Uterus (tissue), 4 donors: ENCODE measurements at places on chromosomes 5 and 9. TPM values are rescaled to one million over a fixed set of nuclear protein-coding genes. Genes with fewer than 3 reads are reported as not detected.
A peak's percentile ranks its signal among the peaks of the same experiment; 100 is the strongest.

STOM gene
- 143 TPM for total RNA-seq

GCNT4 gene
- 0.88 TPM for total RNA-seq

LARP1 gene
- total RNA-seq = 56.3 TPM

PRSS3 gene
- total RNA-seq = not detected

SOHLH1 gene
- total RNA-seq = not detected

SLCO6A1 gene
- not detected for total RNA-seq

TXNDC15 gene
- 159 TPM for total RNA-seq

DNA sequence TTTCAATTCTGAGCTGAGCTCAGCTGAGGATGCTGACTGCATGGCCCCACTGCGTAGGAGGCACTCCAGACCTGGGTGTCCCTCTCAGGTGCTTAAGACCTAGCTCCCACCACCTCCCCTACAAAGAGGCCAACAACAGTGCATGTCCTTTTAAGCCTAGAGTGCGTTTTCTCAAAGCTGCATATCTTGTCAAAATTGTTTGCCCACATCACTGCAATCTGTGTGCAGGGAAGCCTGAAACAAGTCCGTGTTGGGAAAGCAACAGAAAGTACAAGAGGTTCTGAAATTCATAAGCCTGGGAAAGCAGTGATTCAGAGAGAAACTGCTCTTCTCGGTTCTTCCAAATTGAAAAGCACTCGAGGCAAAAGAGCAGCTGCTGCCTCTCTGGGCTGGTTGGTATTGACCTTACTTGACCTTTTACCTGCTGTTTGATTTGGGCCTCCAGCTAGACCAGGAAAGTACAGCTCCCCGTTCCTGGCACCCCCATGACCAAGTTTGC, 238.4 kb downstream of the NR2F1-AS1 start:
- DNase-seq = no peak

DNA sequence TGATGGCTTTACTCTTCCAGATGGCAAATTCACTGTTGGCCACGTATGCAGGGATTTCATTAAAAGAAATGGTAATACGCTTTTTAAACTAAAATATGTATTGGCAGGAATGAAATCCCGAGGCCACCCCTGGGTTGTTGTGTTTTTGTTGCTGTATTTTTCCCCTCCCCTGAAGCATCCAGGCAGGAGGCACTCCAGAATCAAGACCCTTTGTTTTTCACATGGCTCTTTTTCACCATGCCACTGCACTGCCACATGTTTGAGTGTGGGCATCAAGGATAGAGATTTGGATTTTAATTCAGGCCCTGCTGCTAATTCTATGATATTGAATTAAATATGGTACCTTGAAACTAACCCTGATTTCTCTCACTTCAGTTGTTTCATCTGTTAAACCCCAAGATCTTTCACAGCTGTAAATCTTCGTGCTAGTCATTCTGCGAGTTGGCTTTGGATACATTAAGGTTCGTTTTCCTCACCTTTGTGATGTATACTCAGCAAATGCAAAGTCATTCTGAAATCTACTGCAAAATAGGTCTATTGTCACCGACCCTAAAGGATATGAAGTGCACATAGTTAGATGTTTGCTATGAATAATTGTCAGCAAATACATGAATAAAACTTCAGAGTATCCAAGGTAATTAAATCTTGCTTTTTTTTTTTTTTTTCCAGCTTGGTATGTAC, 533.4 kb downstream of the PTPRD start:
- DNase-seq = no peak

DNA sequence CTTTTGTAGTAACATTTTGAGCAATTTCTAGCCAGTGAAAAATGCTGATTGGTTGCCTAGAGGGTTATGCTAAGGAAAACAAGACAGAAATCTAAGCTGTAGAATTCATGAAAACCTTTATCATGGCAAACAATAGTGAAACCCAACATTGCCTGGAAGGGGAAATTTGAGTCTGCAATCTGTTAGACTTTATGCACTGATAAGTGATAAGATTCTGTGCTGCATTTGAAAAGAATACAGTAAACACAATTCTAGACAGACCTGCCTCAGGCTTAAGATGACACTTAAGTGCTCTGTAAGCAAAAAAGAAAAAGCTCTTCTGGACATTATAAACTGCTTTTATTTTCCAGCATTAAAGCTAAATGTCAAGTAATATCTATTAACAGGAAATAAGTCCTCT, 519.3 kb downstream of the ISL1 start:
- DNase-seq = no peak

GRCh38 chr5:107126341-107126740, 544.4 kb downstream of the EFNA5 start:
- no peak for DNase-seq

DNA sequence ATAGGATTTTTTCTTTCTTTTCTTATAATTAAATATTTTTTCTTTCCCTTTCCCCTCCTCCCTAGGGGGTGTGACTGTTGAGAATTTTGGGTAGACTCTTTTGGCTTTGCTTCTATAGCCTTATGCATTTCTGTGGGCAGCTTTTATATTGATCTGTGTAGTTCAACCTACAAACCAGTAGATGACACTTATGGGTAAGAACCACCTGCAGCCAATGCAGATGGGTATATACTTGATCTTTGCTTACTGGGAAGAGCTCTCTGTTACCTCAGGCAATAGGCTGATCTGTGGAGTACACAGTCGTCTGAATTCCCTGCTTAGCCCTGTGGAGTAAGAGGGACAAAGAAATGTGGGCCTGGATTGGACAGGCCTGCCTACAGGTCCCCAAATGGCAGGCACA, 102.7 kb upstream of the STARD4 start:
- DNase-seq = no peak

GRCh38 chr5:80884086-80884813, 75.9 kb upstream of the RASGRF2 start:
- DNase-seq = no peak

DNA sequence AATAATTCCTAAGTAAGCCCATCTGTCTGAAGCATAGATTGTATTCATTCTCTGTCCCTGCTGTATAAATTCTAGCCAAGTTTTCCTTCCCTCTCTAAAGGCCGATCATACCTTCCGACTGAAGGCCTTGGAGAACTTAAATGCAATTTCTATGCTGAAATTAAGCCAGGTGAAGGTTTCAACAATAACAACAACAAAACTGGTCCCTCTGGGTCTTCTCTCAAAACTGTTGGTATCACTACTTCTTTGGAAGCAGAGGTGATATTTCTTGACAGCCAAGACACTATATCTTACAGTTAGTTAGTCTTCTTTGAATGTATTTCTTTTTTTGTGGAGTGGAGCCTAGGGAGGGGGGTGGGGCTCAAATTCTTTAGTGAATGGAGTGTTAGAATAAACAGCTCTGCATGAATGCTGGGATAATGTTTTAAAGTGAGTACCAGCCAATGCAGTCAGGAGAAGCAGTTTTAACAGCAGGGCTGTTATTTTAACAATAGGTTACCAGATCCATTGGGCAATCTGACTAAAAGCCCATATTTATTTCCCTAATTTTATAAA, 508.9 kb downstream of the EBF1 start:
- DNase-seq = no peak

GRCh38 chr5:174045470-174046025, at the start of gene NSG2:
NSG2 (plus strand) TSS chr5:174045706; CDS start chr5:174046756, 1,050 bp downstream.
- no peak for DNase-seq

- peak; percentile 36 for DNase-seq
These were observed 41.9 kb downstream of the GLRX start for GRCh38 chr5:95780597-95780996.
